ENCODE measurements at places on chromosomes 3 and 15.

DNA sequence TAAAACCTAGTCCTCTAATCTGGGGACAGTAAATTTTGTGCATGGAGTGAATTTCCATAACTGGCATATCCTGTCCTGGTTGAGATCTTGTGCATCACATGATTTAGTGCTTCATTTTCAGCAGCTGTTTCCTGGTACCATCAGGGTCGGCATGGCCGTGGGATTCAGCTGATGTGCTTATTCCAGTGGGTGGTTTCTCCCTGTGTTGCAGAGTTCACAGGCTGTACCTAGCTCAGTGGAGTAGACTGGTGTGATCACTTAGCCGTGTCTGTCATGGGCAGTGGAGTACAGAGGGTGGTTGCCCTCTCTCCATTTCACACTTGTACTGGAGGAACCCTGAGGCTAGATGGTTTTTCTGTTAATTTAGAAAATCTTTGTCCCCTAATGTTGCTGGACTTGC, 228.5 kb downstream of the PTPRG start:
- no peak for DNase-seq

DNA sequence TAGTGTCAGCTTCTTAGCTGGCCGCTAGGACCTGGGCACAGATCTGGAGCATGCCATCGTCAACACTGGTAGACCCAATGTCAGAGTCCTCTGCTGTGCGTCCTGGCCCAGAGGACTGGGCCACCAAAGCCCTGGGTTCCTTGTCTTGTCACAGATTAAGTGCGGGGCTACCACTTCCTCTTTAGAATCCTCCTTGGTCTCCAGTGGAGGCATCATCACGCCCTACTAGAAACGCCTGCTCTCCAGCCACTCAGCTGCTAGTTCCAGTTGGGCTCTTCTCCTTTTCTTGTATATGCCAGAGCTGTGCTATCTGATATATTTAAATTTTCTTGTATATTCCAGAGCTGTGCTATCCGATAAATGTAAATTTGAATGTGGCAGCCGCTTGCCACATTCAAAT, 11.2 kb downstream of the PPCDC start:
- DNase-seq = no peak

GRCh38 chr3:192494174-192494573, 233.2 kb downstream of the FGF12 start:
- no peak for DNase-seq

GRCh38 chr15:67121644-67122605, 56.5 kb downstream of the SMAD3 start:
- no peak for DNase-seq

DNA sequence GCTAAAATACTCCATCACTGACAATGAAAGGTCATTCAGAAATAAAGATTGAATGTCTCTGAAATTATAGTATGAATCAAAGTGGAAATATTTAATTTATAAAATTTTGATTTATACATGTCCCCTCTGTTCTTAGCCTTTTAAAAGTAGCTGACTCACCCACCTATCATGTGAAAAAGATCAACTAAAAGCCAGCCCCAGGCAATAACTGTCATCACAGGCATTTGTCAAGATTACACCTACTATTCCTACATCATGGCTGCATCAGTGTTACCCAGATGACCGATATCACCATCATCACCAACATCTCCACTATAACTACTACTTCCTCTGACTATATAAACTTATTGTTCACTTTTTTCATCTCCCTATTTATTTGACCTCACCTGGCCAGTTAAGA, 14.3 kb upstream of the PIK3R4 start:
- no peak for DNase-seq

GRCh38 chr15:56174649-56175048, 69.0 kb downstream of the RFX7 start:
- no peak for DNase-seq

- no peak for DNase-seq
Measured at GRCh38 chr3:30162579-30162978, 443.8 kb upstream of the TGFBR2 start.

- no peak for DNase-seq
Measured at GRCh38 chr3:142087676-142088075, 61.7 kb downstream of the TFDP2 start.

DNA sequence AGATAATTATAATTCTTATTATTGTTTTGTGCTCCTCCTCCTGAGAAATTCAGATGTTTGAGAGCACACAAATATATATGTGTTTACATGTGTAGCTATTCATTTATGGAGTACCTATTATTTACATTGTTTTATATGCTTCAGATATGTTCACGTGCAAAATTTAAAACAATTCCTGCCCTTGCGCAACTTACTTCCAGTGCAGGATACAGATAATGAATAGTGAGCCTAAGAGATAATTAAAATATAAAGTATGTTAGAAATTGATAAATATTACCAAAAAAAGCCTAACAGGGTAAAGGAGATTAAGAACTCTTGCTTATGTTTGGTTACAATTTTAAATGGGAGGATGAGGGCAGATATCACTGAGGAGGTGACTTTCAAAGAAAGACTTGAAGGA, 81.7 kb upstream of the DPH6 start:
- DNase-seq = no peak

- no peak for DNase-seq
Measured at GRCh38 chr15:99582508-99582960, 16.8 kb downstream of the MEF2A start.

GRCh38 chr3:160921020-160921635, 165.1 kb downstream of the PPM1L start:
- no peak for DNase-seq

DNA sequence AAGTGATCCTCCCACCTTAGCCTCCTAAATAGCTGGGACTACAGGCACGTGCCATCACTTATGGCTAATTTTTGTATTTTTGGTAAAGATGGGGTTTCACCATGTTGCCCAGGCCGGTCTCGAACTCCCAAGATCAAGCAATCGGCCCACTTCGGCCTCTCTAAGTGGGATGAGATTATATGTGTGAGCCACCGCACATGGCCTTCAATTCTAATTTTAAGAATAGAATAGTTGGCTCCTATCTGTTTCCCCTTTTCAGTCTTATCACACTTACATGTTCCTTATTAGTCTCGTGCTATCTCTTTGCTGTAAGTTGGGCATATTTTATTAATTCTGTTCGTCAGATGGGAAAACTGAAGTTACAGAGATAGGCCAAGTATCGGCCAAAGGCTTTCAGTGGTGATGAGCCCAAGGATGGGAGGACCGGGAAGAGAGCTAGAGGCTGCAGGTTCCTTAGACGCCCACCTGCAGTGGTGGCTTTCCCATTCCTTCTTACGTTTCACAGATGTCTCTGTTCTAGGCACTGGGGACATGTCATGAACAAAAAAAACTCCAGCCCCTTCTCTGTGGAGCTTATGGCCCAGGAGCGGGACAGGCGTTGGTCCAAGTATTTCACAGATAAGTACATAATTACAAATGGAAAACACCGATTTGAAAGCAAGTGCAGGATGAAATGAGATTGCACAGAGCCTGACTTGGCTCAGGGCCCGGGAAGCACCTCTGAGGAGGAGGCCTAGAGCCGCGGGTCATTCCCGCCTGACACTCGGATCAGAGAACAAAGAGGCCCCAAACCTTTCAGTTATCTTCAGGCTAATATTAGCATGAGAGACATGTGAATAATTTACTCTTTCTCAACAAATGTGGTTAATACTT, 91.1 kb upstream of the KLF13 start:
- DNase-seq = no peak

DNA sequence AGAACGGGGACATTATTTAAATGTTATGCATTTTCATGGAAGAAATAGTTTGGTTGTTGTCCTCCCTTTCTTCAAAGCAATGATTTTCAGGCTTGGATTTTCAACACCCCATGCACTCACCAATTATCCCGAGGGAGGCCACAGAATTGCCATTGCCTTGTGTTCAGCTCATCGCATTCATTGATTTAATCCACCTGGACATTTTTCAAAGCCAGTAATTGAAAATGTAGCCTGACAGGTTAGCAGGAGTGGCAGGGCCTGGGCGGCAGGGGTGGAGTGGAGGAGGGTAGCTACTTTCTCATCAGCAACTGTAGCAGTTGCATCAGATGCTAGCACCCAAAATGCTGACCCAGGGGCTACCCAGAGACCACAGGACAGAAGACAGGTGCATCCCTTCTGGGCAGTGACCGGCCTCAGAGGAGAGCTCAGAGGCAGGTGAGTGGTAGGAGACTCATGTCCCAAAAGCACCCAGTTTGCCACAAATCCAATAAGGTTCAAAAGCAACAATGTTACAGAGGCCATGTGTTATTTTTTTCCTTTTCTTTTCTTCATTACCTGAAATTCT, 242.4 kb downstream of the CD47 start:
- no peak for DNase-seq

- DNase-seq = no peak
Measured at GRCh38 chr15:89115547-89115946, 27.3 kb downstream of the ABHD2 start.

DNA sequence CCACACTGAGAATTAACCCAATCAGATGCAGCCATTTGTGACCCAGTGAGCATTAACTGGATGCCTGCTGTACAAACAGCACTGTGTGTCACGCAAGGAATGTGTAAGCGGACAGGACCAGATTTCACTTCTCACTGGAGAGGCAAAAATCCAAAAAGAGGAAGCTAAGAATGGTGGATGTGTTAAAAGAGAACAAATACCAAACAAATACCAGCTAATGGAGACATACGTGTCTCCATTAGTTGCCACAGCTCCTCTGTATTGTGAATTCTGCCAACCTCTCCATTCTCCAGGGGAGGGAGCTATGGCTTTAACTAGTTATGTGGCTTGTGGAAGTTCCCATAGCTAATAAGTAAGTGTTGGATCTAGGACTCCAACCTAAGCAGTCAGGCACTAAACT, 2.6 kb downstream of the LTF start:
- no peak for DNase-seq

DNA sequence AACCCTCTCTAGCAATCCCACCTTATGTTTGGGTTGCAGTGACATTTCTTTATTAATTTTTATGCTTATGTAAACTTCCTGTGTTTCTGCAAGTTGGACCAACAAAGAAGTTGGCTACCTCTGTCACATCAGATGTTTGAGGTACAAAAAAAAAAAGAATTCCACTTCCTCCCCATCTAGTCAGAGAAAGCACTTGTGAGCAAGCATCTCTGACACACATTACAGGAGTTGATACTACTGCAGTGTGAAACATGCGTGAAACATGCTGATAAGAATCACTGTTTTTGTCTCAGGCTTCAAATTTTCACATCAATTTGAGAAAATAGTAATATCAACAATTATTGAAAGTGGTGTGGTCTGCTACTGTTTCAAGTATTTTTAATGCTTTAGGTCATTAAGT, 1.3 kb downstream of the SCAANT1 start:
- no peak for DNase-seq

GRCh38 chr15:99476413-99477222, 89.2 kb upstream of the MEF2A start:
- no peak for DNase-seq

GRCh38 chr15:38992930-38993329, 428.3 kb upstream of the RASGRP1 start:
- no peak for DNase-seq

DNA sequence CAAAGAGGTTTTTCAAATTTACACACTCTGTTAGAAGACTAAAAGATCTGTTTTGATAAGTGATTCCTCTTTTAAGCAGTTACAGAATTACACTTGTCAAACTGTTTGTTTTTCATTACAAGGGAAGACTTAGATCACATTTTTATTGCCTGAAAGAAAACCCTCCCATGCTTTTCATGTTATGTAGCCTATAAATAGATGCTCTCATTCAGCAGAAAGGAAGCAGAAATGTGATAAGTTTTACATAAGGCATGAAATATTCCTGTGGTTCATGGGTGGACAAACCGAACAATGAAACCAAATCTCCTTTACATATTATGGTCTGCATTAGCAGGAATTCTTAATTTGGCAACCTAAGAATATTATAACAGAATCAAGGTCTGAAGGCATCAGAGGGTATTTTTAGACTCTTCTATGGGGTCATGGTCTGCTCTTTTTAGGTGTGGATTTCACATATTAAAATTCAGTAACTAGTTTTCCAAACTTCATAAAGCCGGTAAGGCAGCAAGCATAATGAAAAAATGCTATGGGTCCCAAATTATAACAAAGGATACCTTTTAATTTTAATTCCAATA, 37.3 kb upstream of the FXR1 start:
- no peak for DNase-seq

DNA sequence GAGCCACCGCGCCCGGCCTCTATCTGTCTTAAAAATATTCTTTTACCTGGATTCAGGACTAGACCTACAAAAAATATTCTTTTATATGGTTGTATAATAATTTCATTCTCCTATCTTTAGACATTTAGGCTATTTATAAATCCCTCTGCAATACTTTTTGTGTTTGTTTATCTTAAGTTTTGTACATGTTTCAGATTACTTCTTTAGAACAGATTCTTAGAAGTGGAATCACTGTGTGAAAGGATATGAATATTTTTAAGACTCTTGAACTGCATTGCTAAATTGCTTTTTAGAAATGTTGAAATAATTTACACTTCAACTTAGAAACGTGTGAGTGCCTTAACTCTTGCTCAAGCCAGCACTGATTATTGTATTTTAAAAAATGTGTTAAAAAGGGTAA, 131.3 kb upstream of the PTX3 start:
- DNase-seq = no peak

GRCh38 chr15:67144609-67145311, 79.4 kb downstream of the SMAD3 start:
- no peak for DNase-seq

GRCh38 chr3:144358191-144358590, 386.6 kb downstream of the DIPK2A start:
- DNase-seq = no peak

DNA sequence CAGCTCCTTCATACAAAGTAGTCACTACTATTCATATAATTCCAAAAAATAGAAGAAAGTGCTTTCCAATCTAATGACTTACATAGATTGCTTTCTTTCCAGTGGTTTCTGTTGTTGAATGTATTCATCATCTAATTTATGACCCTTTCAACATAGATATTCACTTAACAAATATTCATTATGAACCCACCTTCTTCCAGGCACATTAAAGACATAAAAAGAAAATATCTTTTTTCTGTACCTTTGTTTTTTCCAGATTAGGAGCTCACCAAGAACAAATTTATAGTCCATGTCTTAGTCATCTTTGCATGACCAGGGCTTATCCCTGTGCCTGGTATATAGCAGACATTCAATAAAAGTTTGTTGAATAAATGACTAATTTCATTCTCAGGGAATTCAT, 32.4 kb upstream of the PDZRN3 start:
- DNase-seq = no peak

GRCh38 chr3:143380449-143380848, 260.9 kb downstream of the CHST2 start:
- no peak for DNase-seq

DNA sequence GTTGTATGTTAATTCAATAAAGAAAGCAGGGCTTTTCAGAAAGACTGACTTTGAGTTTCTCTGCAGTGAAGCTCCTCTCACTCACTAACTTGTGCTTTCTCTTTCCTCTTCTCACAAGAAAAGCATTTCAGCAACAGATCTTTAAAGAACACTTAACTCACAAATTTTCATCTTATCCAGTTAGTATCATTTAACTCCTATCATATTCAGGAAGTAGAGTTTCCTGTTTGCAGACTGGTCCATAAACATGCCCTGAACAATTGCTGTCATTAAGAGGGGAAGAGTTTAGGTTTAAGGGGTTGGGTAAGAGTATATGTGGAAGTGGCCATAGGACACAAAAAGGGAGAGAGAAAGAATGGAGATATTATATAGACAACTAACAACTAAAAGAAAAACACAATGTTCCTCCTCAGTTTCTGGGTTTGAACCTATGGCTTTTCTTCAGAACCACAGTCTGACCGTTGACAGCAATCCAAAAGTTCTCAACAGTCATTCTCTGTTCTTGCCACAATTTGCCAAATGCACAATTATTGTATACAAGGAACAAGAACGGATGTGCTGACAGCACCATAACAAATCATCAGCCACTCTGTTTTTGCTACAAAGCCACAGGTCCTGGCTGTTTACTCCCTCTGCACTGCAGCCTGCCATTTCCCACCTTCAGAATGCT, 63.9 kb downstream of the CHAC1 start:
- no peak for DNase-seq
